ENCODE measurements at places on chromosomes 6 and 20.

GRCh38 chr6:158431560-158431959, 119.3 kb downstream of the TULP4 start:
- H3K36me3 ChIP-seq = peaks cover 3% of the 10 kb centered on the region
- no peaks in the 10 kb centered on the region for H3K4me1 ChIP-seq
- DNase-seq = no peak
- no peaks in the 10 kb centered on the region for H3K27me3 ChIP-seq
- no peak overlapping the region for H3K4me3 ChIP-seq
- no peak overlapping the region for H3K27ac ChIP-seq

- H3K36me3 ChIP-seq = no peaks in the 10 kb centered on the region
- no peak overlapping the region for H3K4me3 ChIP-seq
- DNase-seq = no peak
Measured at GRCh38 chr6:100382031-100382430, 82.7 kb downstream of the SIM1 start.

DNA sequence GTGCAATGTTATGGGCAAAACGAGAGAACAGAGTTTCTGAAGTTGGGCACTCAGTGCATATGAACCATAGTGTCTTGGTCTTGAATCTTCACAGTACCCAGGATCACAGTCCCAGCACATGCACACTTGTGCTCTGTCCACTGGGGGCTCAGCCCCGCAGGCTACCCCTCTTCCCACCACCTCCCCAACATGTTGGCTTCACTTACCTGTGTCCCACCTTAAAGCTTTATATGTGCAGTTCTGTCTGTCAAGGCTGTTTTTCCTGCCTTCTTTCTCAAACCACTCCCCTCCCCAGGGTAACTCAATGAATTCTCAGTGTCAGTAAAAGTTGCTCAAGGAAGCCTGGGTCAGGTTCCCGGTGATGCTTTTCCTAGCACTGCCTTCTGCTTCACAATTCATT, 129.9 kb downstream of the DOK5 start:
- H3K4me3 ChIP-seq = no peak overlapping the region
- H3K4me1 ChIP-seq = no peaks in the 10 kb centered on the region
- no peaks in the 10 kb centered on the region for H3K27me3 ChIP-seq
- no peak for DNase-seq
- no peaks in the 10 kb centered on the region for H3K36me3 ChIP-seq
- no peak overlapping the region for H3K27ac ChIP-seq

DNA sequence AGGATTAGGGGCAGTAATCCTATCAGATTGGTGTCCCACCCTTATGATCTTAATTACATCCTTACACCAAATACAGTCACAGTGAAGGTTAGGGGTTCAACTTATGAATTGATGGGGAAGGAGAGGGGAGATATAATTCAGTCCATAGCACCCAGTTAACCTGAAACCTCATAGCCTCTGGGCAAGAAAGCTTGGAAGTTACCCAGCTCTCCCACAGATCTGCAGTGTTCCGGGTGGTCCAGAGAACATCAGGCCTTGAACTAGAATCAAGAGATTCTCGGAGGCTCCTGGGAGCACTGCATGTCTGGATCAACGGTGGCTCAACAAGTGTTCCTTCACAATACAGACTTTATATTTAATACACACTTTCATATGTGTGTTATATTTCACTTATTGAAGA, 392.6 kb upstream of the MARCKS start:
- no peak overlapping the region for H3K27ac ChIP-seq
- H3K4me3 ChIP-seq = no peak overlapping the region
- no peaks in the 10 kb centered on the region for H3K27me3 ChIP-seq
- no peaks in the 10 kb centered on the region for H3K36me3 ChIP-seq
- DNase-seq = no peak

GRCh38 chr6:30007132-30007764, 53.8 kb upstream of the POLR1H start:
- peaks cover 4% of the 10 kb centered on the region for H3K27me3 ChIP-seq
- H3K27ac ChIP-seq = no peak overlapping the region
- peak overlapping the region; percentile 60 for H3K4me3 ChIP-seq
- no peak for DNase-seq
- H3K4me1 ChIP-seq = no peaks in the 10 kb centered on the region

- no peaks in the 10 kb centered on the region for H3K27me3 ChIP-seq
- H3K27ac ChIP-seq = no peak overlapping the region
- no peaks in the 10 kb centered on the region for H3K4me1 ChIP-seq
Measured at GRCh38 chr20:60237981-60238380, 279.8 kb downstream of the CDH26 start.

DNA sequence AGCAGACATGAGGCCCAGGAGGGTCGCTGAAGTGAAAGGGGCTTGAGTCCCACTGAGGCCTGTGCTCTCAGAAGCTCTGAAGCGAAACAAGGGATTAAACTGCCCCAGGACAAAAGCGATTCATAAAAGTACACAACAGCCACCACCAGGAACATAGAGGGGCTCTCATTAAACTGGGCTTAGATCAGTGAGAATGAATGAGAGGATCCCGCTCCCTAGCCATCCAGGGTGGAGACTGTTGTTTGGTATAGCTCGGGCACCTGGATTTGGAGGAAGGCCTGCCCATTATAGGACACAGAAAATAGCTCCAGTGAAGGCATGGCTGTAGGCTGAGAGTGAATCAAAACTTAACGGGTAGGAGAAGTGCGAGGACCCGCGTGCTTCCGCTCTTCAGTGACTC, 91.6 kb upstream of the TAB2 start:
- no peaks in the 10 kb centered on the region for H3K27me3 ChIP-seq
- no peaks in the 10 kb centered on the region for H3K36me3 ChIP-seq
- no peak overlapping the region for H3K4me3 ChIP-seq
- H3K27ac ChIP-seq = no peak overlapping the region
- no peak for DNase-seq

GRCh38 chr20:58810116-58810878, 40.4 kb downstream of the GNAS-AS1 start:
- H3K27ac ChIP-seq = no peak overlapping the region
- H3K27me3 ChIP-seq = no peaks in the 10 kb centered on the region
- H3K4me1 ChIP-seq = no peaks in the 10 kb centered on the region
- no peak overlapping the region for H3K4me3 ChIP-seq

DNA sequence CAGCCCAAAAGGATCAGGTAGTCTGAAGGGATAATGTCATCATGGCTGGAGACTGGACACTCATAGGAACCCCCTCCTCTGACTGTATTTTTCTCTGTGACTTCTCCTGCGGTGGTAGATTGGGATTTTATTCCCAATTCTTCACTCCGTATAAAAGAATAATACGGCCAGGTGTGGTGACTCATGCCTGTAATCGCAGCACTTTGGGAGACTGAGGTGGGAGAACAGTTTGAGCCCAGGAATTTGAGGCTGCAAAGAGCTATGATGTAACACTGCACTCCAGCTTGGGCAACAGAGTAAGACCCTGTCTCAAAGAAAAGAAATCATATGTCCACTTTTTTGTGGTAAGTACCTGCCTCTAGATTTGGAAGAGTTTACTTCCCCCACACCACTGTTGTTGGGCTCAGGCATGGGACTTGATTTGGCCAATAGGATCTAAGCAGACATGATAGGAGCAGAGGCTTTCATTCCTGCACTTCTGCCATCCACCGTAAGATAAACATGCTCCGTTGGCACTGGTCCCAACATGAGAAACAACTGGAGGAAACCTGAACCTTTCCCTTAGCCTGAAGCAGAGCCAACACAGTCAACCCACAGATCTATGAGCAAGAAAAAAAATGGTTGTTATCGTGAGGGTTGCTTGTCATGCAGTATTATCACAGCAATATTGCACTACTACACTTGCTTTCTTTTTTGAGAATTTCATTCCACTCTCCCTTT, 82.0 kb downstream of the JPH2 start:
- no peaks in the 10 kb centered on the region for H3K4me1 ChIP-seq
- no peak for DNase-seq
- H3K4me3 ChIP-seq = no peak overlapping the region
- H3K36me3 ChIP-seq = no peaks in the 10 kb centered on the region
- H3K27me3 ChIP-seq = no peaks in the 10 kb centered on the region
- H3K27ac ChIP-seq = no peak overlapping the region

DNA sequence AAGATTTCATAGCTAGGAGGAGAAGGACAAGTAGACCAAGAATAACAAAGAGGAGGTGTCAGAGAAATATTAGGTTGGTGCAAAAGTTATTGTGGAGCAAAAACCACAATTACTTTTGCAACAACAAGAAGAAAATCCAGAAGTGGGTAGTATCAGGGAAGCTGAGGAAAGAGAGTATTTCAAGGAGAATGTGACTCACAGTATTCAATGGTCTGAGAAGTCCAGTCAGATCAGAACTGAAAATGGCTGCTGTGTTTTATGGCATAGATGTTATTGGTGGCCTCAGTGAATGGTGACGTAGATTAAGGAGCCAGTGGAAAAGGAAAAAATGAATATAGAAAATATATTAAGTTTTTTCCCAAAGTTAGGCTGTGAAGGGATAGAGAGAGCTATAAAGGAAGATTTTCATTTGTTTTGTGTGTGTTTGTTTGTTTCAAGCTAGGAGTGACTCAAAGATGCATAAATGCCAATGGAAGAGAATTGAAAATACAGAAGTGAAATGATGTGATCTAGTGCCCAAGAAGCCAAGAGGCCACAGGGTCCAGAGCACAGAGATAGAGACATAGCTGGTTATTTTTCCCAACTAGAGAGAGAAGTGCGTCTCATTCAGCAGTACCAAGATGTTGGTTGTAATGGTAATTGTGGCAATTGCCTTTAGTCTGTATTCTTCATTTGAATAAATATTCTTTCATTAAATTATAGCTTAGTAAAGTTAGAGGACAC, 112.8 kb downstream of the ADTRP start:
- no peak overlapping the region for H3K27ac ChIP-seq
- no peaks in the 10 kb centered on the region for H3K4me1 ChIP-seq
- no peak for DNase-seq

GRCh38 chr6:149899926-149900619, 2.2 kb upstream of the RAET1E start:
- no peak overlapping the region for H3K4me3 ChIP-seq
- no peaks in the 10 kb centered on the region for H3K27me3 ChIP-seq
- no peaks in the 10 kb centered on the region for H3K36me3 ChIP-seq
- H3K27ac ChIP-seq = no peak overlapping the region
- no peak for DNase-seq

DNA sequence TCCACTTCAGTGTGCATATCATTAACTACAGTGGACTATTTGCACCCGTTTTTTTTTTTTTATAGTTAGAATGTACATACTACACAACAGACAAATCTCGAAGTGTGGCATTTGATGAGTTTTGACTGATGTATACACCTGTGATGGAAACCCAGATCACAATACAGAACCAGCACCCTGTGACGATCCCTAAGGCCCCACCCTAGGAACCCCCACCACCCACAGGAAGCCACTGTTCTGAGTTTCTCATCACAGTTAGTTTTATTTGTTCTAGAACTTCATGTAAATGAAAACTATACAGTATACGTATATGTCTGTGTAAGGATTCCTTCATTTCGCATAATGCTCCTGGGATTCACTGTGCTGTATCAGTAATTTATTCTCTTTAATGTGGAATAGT, 102.8 kb downstream of the IRF4 start:
- H3K4me1 ChIP-seq = peaks cover 64% of the 10 kb centered on the region
- no peaks in the 10 kb centered on the region for H3K36me3 ChIP-seq
- H3K27me3 ChIP-seq = no peaks in the 10 kb centered on the region
- no peak overlapping the region for H3K27ac ChIP-seq

- no peaks in the 10 kb centered on the region for H3K4me1 ChIP-seq
- DNase-seq = no peak
- H3K36me3 ChIP-seq = no peaks in the 10 kb centered on the region
- no peak overlapping the region for H3K27ac ChIP-seq
- H3K27me3 ChIP-seq = no peaks in the 10 kb centered on the region
- no peak overlapping the region for H3K4me3 ChIP-seq
Measured at GRCh38 chr20:61407561-61407960, 155.5 kb downstream of the CDH4 start.

- H3K4me1 ChIP-seq = peaks cover 17% of the 10 kb centered on the region
- H3K27me3 ChIP-seq = no peaks in the 10 kb centered on the region
- peak; percentile 78 for DNase-seq
- peak overlapping the region; percentile 87 for H3K4me3 ChIP-seq
- H3K36me3 ChIP-seq = peaks cover 8% of the 10 kb centered on the region
Measured at GRCh38 chr6:31493875-31494694, 3.9 kb upstream of the MICB start.

GRCh38 chr6:16064671-16065072, 64.2 kb upstream of the MYLIP start:
- H3K36me3 ChIP-seq = no peaks in the 10 kb centered on the region
- H3K27ac ChIP-seq = no peak overlapping the region
- DNase-seq = no peak
- no peaks in the 10 kb centered on the region for H3K4me1 ChIP-seq
- no peaks in the 10 kb centered on the region for H3K27me3 ChIP-seq
- H3K4me3 ChIP-seq = no peak overlapping the region

DNA sequence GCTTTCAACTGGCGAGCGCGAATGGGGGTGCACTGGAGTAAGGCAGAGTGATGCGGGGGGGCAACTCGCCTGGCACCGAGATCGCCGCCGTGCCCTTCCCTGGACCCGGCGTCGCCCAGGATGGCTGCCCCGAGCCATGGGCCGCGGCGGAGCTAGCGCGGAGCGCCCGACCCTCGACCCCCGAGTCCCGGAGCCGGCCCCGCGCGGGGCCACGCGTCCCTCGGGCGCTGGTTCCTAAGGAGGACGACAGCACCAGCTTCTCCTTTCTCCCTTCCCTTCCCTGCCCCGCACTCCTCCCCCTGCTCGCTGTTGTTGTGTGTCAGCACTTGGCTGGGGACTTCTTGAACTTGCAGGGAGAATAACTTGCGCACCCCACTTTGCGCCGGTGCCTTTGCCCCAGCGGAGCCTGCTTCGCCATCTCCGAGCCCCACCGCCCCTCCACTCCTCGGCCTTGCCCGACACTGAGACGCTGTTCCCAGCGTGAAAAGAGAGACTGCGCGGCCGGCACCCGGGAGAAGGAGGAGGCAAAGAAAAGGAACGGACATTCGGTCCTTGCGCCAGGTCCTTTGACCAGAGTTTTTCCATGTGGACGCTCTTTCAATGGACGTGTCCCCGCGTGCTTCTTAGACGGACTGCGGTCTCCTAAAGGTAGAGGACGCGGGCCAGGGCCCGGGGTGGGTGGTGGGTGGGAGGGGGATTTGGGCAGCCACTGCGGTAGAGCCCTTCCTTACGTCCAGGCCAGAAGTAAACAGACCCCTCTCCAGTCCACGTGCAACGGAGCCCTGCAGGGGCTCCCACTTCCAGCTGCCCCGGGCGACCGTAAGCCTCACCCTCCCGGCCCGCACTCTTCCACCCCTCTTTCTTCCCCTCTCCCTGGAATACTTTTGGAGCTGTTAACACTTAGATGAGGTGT, 998 bp downstream of the BMP2 start:
- no peaks in the 10 kb centered on the region for H3K36me3 ChIP-seq
- no peak for DNase-seq
- no peak overlapping the region for H3K27ac ChIP-seq
- H3K4me3 ChIP-seq = no peak overlapping the region
- H3K4me1 ChIP-seq = no peaks in the 10 kb centered on the region

DNA sequence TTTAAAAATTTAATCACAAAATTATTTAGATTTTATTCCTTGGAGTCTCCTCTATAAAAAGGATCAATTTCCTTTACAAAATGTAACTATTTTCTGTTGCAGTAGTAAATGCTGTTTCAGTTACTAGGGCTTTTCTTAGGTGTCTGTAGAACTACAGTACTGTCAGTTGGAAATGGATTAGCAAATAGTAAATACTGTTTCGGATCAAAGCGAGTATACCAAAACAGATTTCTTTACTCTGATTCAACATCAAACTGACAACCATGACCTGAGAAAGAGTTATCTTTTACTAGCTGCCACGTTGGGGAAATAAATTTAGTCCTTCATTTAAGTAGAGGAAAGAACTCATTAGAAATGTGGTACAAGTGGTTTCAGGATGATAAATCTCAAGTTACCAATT, 172.5 kb downstream of the HS3ST5 start:
- H3K4me3 ChIP-seq = no peak overlapping the region
- H3K27me3 ChIP-seq = no peaks in the 10 kb centered on the region
- H3K36me3 ChIP-seq = no peaks in the 10 kb centered on the region
- no peaks in the 10 kb centered on the region for H3K4me1 ChIP-seq
